ENCODE measurements at places on chromosomes 13 and 19.

GRCh38 chr19:16433986-16434385, 37.8 kb downstream of the EPS15L1 start:
- DNase-seq: no peak

DNA sequence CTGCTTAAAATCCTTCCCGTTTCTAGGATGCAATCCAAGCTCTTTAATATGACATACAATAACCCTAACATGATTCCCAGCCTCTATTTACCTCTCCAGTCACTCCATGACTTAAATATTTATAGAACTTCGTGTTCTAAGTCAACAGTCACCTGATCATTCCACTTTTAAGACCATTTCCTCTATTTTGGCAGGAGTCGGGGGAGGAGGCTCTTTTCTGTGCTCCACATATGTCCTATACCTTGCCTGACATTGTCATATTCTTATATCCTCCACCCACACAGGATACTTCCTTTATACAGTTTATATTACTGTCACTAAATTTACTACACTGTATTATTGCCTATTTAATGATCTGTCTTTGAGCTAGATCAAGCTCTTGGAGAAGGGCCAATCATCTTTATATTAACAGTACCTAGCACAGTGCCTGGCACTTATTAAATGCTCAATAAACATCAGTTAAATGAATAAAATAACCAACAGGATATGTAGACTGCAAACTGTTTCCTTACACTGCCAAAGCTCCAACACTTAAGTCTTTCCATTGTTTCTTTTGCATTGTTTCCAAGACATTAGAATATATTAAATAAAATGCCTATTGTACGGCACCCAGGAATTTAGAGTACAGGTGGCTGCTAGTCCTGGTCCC, 2.7 kb downstream of the ARGLU1 start:
- no peak for DNase-seq

GRCh38 chr13:42380420-42381164, 108.6 kb downstream of the AKAP11 start:
- no peak for DNase-seq

DNA sequence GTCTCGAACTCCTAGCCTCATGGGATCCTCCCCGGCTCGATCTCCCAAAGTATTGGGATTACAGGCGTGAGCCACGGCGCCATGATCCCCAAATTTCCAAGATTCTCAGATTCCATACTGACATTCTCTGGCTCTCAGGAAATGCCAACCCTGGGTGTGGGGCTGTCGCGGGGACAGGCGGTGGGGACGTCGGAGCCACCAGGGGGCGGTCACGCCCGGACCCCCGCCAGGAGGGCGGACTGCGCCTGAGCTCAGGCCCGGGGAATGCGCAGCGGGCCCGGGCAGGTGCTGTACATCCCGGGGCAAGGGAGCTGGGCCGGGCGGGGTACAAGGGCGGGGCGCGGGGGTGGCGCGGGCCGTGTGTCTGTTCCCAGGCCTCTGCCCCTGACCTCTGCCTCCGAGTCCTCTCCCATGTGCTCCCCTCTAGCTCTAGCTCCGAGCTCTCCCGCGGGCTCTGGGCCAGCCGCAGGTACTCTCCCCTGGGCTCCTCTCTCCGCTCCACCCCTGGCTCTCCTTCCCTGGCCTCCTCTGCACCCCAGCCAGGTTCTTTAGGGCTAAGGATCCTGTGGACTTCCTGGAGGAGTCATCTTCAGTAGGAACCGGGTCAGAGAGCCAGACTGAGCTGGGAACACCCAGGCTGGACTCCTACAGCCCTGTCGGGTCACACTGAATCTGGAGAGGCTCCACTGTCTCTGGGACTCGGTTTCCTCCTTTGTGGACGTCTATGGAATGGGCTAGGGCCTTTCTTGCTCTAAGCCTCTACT, 2.4 kb downstream of the PPP1R13L start:
- peak; percentile 29 for DNase-seq

DNA sequence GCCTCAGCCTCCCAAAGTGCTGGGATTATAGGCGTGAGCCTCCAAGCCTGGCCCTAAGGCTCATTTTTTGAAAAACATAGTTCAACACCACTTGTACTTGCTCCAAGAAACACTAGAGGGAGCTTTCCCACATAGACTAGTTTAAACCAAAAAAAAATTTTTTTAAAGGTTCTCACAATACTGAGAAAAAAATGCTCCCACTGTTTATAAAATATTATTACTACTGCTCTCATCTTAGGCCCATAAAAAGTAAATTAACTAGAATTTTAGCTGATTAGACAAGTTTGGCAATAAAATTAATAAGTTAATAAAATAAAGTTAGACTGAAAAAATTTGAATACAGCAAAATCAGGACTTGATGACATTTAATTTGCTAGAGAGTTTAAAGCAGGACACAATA, 109.5 kb downstream of the TBC1D4 start:
- DNase-seq: peak; percentile 56

DNA sequence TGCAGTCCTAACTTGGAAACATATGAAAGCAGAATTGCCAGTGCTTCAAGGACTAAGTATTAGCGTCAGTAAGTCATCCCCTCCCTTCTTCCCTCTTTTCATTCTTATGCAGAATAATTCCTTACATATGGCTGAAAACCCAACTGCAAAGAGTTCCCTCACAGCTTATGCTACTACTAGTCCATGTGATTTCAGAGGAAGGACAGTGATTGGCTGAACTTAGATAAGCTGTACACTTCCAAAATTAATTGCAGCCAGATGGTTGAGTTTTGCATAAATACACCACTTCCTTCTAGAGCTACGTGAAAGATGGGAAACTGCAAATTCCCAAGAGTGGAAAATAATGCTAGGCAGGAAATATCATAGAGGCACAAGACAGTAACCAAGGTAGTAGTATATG, 730.4 kb downstream of the OLFM4 start:
- DNase-seq: no peak

GRCh38 chr13:26759907-26760831, at the start of gene GPR12:
GPR12 (minus strand) TSS chr13:26760786; CDS start chr13:26759827, 959 bp downstream.
- no peak for DNase-seq

Measured in activated CD4-positive, alpha-beta T cell treated with anti-CD3 and anti-CD28 coated beads, Interleukin-10, Interleukin-2, amounts not matched to agents 100 ng/mL and 50 ng/mL, durations not matched to agents 16 hours and 8 hours (primary cell).